GM12892 (cell line): ENCODE measurements at places on chromosomes 2 and 18.

DNA sequence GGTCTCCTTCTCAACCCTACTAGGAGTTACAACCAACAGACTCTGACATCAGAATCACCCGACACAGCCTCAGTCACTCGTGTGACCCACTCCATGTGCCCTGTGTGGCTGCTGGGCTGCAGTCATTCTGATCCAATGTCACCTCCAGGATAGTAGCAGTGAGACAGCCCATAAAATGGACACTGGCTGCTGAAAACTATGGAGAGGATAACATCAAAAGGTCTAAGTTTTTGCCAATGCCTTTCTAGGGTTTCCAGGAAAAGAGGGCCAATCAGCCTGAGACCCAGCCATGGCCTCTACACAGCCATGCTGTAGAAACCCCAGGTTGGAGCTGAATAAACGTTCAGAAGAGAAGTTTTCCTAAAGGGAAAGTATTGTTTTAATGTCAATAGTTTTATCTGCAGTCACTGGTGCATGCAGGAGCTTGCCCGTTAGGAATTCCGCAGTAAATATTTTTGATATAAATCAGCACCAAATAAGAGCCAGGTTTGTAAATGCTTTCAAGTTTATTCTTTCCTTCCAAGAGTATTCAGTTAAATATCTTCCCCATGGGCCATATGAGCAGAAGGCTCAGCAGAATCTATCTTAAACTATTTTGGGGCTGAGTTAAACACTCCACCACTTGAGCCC lies 92.2 kb upstream of the PID1 start:
- DNase-seq: no peak

DNA sequence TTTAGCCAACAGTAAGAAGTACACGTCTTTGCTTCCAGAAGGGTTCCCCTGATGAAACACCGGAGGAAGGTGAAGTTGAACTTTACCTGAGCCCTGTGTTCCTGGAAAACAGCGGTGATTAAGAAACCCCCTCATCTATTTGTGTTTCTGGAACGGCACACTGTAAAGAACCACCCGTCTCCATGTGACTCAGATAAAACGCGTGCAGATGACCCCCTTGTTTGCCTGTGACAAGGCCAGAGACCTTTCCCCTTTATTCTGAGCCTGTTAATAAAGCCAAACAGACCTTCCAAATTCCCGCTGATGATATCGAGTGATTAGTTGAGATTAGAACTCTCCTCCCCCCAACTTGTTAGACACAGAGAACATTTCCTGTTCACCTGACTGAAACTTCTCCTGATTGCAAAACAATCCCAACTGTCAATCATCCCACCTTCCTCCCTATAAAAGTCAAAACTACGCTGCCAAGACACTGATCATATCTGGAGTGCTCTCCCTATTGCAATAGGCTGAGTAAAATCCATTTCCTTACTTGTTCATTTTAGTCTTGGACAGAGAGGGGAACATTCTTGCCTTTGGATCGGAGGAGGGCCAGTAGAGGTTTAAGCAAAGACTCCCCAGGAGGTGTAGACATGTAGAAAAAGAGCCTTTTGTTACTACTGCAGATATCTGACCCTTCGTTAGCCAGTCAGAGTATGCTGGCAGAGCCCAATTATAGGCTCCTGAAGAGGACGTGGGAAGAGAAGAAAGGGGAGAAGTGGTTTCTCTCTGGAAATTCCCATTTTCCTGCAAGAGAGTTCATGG lies 914 bp upstream of the IWS1 start:
- no peak for DNase-seq

DNA sequence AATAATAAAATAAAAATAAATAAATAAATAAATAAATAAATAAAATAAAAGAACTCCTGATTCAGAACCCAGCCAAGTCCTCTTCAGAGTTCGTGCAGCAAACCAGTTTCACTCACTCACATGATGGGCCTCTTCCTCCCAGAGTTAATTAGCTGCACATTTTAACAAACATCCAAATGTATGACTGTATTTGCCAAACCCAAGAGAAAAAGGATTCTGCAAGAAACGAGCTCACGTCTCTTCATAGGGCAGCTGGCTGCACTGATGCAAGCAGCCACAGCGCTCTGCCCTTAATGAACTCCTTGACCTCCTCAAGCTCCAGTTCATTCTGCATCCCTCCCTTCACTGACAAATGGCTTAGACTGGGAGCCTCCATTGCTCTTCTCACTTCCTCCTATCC lies 55.1 kb downstream of the MREG start:
- DNase-seq: no peak

GRCh38 chr2:23607925-23608324 lies 222.9 kb downstream of the KLHL29 start:
- DNase-seq: no peak

GRCh38 chr2:97911206-97911921 lies 84.4 kb downstream of the TMEM131 start:
- DNase-seq: no peak

- DNase-seq: no peak
Measured at GRCh38 chr2:181949047-181949446, 36.6 kb upstream of the PPP1R1C start.

DNA sequence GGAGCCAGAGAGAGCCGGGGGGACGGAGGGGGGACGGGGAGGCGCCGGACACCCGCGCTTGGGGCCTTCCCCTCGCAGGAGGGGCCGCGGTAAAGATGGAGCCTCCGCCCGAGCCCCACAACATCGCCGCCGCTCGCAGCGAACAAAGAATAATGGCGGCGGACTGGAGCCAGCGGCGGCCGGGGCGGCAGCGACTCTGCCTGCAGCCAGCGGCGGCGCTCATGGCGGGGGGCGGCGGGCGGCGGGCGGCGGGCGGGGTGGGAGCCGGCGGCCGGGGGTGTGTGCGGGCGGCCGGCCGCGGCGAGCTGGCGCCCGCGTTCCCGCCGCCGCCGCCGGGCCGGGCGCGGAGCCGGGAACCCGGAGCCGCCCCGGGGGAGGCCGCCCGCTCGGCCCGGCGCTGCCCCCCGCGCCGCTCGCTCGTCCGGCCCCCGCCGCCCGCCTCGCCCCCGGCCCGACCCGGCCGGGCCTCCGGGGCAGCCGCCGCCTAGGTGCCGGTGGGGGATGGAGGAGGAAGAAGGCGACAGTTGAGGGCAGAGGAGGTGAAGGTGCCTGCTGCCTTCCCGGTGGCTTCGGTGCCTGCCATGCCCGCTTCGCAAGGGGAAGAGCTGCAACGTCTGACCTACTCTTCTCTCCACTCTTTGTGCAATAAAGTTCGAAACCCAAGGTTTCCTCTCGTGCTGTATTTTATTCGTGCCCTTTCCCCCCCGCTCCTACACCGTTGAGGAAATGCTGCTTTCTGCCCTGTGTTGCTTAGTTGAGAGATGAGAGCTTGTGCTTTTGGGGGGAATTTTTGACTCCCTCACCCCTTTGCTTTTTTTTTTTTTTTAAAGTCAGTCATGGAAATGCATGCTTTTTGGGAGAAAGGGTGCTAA lies 634 bp downstream of the CREB1 start:
- DNase-seq: peak; percentile 20

- DNase-seq: no peak
Measured at GRCh38 chr2:151623631-151624030, 110.6 kb downstream of the NEB start.

- DNase-seq: no peak
Measured at GRCh38 chr2:169709331-169709730, 15.1 kb downstream of the PHOSPHO2 start.

- no peak for DNase-seq
Measured at GRCh38 chr2:46434851-46435273, 44.5 kb upstream of the TMEM247 start.

DNA sequence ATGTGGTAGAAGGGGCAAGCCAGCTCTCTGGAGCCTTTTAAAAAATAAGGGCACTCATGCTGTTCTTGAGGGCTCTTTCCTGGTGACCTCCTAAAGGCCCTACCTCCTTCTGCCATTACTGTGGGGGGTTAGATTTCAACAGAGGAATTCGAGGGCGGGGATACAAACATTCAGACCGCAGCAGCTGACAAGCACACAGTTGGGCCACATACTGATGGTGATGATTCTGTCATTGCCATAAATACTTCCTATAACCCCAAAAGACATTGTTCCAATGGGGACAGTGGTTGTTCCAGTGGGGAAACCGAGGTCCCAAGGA lies 67.0 kb downstream of the TSHZ1 start:
- no peak for DNase-seq

GRCh38 chr2:186862869-186863709 lies 14.1 kb upstream of the ZSWIM2 start:
- no peak for DNase-seq

- no peak for DNase-seq
Measured at GRCh38 chr2:204454672-204455380, 90.4 kb upstream of the PARD3B start.

DNA sequence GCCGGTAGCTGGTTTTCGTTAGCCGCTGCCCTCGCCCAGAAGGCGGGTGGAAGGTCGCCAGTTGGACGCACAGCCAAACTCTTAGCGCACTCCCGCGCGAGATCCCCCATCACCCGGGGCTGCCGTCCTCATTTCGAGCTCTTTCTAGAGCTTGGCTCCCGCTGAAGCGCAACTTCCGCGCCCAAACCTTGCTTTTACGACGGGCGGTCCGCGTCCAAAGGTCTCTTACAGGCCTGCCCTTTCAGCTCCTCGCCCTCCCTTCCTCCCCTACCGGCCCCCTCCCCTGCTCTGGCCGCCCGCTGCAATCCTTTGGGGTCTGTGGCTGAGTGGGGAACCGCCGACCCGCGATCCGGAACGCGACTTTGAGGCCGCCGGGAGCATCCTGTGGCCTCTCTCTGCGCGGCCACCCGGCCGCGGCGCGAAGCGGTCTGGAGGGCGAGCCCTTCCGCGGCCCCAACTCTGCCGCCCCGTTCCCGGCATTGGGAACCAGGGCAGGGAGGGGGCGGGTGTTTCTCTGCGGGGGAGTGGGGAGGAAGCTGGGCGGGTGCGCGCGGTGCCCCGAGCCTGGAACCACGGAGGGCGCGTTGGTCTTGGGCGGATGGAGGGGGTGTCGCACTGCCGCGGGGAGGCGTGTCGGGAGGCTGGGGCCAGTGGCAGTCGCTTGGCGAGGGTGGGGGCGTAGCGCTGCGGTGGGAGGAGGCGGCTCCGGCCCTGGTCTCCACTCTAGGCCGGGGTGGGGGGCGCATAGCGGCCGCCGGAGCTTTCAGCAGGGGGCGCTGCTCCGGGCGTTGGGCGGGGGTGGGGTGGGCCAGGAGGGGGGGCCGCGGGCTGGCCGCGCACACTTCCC lies at the start of gene GDF7:
Gene GDF7 (plus strand): TSS at position 841 of the 847 bp plus-strand sequence. CDS start 96 bp downstream, outside the sequence.
- peak; percentile 69 for DNase-seq

- no peak for DNase-seq
Measured at GRCh38 chr18:48249854-48250253, 159.3 kb downstream of the ZBTB7C start.

- DNase-seq: no peak
Measured at GRCh38 chr2:197088694-197089093, 162.2 kb upstream of the PGAP1 start.

DNA sequence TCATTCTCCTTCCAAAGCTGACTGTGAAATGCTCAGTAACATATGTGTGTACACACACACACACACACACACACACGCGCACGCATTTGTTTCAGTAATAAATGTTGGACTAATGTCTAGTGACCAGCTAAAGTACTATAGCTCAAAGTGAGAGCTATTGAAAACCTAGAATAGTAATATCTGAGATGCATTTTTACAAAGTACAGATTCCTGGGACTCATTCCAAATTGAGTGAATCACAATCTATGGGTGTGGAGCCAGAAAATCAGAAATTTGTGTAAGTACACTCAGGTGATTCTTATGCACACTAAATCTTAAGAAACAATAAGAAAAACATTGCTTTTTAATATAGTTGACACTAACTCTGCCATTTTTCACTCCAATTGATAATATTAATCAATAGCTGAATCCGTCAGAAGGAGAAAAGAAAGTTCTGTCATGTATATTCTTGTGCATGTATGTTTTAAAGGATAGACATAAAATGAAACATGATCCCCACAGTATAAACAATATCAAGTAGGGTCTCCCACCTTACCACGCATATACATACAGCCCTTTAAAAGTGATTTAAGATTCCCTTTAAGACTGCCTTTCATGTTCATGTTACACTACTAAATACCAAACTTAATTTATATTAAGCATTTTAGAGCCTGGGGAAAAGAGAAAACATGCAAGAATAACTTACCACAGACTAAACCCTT lies 123.5 kb downstream of the ATAD2B start:
- no peak for DNase-seq

- no peak for DNase-seq
Measured at GRCh38 chr2:207825978-207826377, 56.3 kb upstream of the FZD5 start.

GRCh38 chr2:94996305-94997100 lies 29.0 kb upstream of the MAL start:
- no peak for DNase-seq

GRCh38 chr2:40039549-40039948 lies 260.5 kb upstream of the THUMPD2 start:
- DNase-seq: no peak

DNA sequence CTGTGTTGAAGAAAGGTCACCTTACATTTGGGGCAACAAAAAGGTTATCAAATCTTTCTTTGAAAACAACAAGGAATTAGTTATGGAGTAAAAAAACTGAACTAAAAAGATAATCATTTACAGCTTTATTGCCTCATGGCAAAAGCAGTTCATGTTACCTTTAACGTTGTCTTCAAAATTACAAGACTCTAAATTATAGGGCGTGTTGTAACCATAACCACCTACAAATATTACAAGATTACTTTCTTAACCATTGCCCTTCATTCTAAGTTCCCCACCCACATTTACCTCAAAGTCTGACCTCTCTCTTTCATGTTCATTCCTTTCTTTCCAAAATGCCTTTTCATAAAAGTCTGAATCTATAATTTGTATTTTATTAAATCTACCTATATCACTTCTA lies 74.6 kb upstream of the LRATD1 start:
- DNase-seq: no peak
